SK-N-SH (cell line): ENCODE measurements at places on chromosomes 11 and 22. TPM values are rescaled to one million over a fixed set of nuclear protein-coding genes. Genes with fewer than 3 reads are reported as not detected.

OR4A16 gene
- polyA plus RNA-seq, result not detected in 2 replicates

YWHAH gene
- polyA plus RNA-seq, result 87.4 and 102 TPM in 2 replicates

CXCR5 gene
- 0.02 TPM in 1 of 2 replicates, not detected in the other for polyA plus RNA-seq

ASCL2 gene
- polyA plus RNA-seq, result not detected in 2 replicates

APOBEC3G gene
- 0.11 TPM in 1 of 2 replicates, not detected in the other for polyA plus RNA-seq

CWF19L2 gene
- 0.74 and 0.83 TPM in 2 replicates for polyA plus RNA-seq

ASRGL1 gene
- 2.6 and 4.3 TPM in 2 replicates for polyA plus RNA-seq

KCNQ1 gene
- 0.05 and 0.15 TPM in 2 replicates for polyA plus RNA-seq

MYRF gene
- polyA plus RNA-seq, result 1.8 and 2.8 TPM in 2 replicates

VSIG10L2 gene
- polyA plus RNA-seq, result 0.02 and 0.16 TPM in 2 replicates

MS4A3 gene
- not detected in 2 replicates for polyA plus RNA-seq

ACRV1 gene
- not detected in 2 replicates for polyA plus RNA-seq

RFPL3 gene
- not detected in 2 replicates for polyA plus RNA-seq

C1QTNF4 gene
- 0.06 and 0.08 TPM in 2 replicates for polyA plus RNA-seq

FBXO3 gene
- polyA plus RNA-seq, result 17.9 and 27.0 TPM in 2 replicates

C11orf86 gene
- 0.06 and 0.08 TPM in 2 replicates for polyA plus RNA-seq

SLC17A6 gene
- polyA plus RNA-seq, result not detected in 2 replicates

DNA sequence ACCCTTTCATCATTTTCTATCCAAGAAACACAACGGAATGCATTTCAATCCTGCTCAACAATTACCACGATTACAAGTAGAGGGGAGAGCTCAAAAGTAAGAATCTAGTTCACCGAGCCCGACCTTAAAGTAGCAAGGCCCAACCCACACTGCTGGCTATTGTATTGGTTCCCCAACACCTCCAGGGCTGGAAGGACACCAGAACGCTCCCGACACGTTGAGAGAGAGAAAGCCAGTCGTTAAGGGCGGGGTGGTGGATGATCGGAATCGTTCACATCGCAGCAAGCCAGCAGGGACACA, 690 bp downstream of the CKAP5 start:
- DNase-seq, result no peak

GRCh38 chr22:21101877-21102638, 56.3 kb downstream of the LRRC74B start:
- DNase-seq, result no peak

GRCh38 chr11:76209973-76210930, 4.0 kb upstream of the WNT11 start:
- peak; percentile 82 for DNase-seq

- no peak for DNase-seq
Observed at GRCh38 chr22:39408173-39408572, 8.6 kb downstream of the TAB1 start.

DNA sequence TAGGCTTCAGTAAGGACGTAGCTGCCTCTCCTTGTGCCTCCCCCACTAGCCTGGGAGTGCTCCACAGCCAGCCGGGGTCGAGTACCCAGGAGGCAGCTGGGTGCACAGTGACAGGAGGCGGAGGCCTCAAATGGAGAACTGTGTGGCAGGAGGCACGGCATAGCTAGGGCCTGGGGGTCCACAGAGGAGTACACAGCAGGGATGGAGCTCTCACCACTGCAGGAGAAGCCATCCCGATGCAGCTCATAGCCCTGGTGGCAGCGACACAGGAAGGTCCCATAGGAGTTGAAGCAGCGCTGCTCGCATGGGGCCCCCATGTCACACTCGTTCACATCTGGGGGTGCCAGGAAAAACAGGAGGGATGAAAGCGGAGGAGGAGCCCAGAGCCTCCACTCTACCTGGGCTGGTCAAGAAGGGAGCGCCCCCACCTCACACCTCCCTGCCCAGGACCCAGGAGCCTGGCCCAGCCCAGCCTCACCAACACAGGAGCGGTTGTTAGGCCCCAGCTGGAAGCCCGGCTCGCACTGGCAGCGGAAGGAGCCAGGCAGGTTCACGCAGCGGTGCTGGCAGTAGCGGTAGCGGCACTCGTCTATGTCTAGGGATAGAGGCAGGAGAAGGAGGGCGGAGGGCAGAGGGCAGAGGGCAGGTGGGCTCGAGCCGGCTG, 2.8 kb downstream of the EFEMP2 start:
- DNase-seq, result no peak

DNA sequence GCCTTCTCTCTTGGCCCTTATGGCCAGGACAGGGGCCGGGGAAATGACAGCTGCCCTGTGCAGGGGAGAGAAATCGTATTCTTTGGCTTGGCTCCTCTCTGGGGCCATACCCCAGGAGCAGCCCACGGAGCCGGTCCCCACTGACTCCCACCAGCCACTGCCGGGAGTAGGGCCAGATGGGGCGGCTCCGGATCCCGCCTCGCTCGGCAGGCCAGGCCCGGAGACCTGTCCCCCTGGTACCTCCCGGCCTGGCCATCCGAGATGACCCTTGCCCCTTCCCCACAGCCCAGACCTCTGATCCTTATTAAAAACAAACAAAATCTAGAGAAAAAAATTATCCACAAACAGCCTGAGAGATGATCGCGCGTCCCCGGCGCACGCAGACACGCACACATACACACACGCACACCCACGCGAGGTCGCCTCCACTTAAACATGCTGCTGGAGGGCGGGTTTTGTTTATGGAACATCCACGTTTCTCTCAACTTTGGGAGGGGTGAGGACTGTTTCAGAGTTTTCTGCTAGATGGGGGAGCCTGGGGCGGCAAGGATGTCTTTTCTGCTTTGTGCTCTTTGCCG, 59.1 kb downstream of the IGLL1 start:
- DNase-seq, result peak; percentile 70

DNA sequence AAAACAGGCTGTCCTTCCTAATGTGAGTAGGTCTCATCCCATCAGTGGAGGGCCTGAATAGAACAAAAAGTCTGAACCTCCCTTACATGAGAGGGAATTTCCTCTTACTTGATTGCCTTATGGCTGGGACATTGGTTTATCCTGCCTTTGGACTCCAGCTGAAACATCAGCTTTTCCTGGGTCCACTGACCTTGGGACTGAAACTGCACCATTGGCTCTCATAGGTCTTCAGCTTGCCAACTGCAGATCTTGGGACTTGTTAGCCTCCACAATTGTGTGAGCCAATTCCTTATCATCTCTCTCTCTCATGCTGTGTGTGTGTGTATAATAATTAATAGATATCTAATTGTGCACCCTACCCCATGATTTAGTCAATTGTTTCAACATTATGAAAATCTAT, 375.3 kb upstream of the DDI1 start:
- DNase-seq, result no peak

DNA sequence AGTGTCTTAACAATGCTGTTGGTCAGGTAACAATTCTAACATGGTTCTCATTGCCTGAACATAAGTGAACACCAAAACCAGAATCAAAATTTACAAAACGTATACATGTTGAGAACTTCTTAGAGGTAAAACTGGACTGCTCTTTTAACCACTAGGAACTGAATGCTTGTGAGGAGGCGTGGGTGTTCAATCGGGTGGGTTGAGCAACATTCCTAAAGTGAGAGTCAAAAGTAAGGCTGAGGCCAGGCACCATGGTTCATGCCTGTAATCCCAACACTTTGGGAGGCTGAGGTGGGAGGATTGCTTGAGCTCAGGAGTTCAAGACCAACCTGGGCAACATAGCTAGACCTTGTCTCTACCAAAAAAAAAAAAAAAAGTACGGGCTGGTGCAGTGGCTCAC, 11.5 kb downstream of the PPME1 start:
- no peak for DNase-seq

DNA sequence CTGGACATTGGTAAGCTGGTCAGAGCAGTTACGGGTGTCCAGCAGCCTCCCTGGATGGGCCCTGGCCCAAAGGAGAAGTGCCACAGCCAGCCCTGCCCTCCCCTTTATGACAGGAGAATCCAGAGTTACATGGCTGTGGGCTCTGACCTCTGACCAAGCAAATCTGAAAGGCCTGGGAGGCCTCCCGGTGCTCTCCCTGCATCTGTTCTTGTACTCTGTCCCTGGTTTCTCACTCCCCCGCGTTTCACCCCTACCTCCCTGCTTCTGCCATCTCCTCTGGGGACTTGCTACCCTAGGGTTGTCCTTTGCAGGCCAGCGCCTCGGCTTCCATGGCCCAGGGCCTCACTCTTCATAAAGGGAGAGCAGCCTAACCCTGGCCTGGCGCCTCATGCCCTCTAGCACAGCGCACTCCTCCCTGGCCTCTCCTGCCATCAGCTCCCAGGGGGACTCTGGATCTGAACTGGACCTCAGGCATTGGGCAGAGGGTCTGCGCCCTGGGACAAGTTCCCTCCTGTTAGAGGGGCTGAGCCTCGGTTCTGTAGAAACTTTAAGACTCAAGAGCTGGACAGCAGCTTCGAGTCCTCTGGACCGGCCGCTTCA, 10.7 kb downstream of the PICK1 start:
- peak; percentile 1 for DNase-seq

GRCh38 chr22:46564084-46564714, 26.8 kb upstream of the CELSR1 start:
- peak; percentile 81 for DNase-seq

DNA sequence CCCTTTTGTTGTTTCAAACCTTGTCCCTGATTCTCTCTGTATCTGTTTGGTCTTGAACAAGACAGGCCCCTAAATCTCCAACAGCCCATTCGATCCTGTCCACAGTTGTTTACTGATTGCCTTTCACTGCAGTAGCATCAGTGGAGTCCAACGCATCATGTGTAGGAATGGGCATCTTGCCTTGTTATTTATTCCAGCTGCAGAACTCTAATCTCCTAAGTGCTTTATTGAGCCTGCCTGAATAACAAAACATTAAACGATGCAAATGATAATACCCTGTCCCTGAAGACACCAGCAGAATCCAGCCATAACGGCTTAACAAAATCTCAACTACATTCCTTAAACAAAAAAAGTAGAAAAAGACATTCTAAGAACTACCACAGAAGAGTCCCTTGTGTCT, 50.1 kb downstream of the SLC35F2 start:
- DNase-seq, result no peak

- DNase-seq, result peak; percentile 81
Observed at GRCh38 chr22:43388420-43388851, 23.4 kb upstream of the MPPED1 start.

DNA sequence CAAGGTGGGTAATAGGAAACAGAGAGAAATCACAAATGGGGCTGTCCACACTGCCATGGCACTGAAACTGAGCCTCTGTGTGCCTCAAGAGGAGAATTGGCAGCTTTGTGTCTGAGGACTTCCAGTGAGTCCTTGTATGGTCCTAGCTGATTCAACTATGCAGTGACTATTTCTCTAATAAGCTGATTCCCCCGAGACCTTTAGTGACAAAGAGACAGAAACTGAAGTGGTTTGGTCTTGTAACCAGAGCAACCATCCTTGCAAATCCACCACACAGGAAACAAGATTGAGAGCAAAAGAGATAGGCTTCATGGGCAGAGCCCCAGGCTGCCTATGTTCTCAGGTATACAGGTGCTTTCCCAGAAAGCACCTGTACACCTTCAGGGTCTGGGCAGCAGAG, 1038.5 kb downstream of the NTM start:
- no peak for DNase-seq

- DNase-seq, result no peak
Observed at GRCh38 chr22:27719535-27720227, 81.9 kb downstream of the MN1 start.

GRCh38 chr22:37111156-37111717, 1.7 kb upstream of the TMPRSS6 start:
- no peak for DNase-seq

DNA sequence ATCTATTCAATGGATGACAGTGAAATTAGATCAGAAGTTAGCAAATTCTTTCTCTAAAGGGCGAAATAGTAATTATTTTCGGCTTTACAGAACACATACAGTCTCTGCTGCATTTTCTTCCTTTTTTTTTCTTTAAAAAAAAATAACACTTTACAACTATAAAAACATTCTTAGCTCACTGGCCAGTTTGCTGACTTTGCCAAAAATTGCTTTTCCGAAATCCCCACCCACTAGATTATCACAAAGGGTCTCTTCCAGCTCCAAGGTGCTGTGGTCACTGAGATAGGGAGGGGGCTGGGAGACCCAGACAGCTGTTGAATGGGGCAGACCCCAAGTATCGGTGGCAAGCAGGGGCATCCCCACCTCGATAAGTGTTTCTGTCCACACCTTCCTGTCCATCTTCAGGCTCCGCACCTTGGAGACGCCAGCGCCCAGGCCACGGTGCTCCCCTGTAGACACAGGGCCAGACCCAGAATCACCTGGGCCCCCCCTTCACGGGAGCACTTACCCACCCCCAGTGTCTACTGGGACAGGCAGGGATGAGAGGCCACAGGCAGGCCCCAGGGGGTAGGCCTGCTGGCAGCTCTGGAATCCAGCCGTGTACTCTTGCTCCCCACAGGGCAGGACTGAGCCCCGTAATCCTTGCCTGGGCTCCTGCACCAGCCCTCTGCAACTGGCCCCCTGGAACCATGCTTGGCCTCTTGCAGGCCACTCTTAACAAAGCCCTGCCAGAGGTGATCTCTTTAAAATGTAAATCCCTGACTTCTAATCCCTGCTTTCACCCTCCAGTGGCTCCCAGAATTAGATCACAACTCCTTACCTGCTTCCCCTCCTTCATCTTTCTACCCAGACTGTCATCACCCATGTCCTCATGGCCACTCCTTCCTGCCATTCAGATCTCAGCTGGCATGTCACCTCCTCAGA, 31.5 kb upstream of the PDE2A start:
- no peak for DNase-seq

DNA sequence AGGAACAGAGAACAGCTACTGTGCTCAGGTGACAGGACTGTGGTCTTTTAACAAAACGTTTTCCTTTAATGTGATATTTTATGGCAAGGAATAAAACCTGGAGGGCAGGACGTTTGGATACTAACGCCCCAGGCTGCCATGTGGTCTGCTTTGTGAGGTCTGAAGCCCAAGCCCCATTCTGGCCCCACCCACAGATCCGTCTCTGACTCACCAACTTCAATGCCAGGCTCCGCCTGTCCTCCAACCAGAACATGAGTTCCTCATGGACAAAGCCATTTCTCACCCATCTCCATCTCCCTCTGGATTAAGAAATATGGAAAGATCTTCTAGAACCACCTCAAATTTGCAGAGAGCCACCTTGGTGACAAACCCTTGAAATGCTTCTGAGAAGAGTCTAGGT, 148.8 kb downstream of the CRYBB2 start:
- DNase-seq, result no peak

DNA sequence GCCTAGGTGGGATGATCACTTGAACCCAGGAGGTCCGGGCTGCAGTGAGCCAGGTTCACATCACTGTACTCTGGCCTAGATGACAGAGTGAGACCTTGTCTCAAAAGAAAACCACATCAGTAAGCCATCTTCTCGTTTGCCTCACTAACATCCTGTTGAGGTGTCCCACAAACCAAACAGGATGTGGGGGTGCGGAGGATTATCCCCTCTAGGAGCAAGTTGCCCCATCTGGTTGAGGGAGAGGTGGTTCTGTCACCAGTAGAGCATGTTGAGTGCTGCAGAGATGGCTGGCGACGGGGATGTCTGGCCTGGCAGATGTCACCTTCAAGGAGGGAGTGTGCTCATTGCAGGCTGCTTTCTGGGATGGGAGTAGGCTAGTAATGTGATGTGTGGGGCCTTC, 72.4 kb downstream of the ZNRF3 start:
- DNase-seq, result no peak

- DNase-seq, result no peak
Observed at GRCh38 chr11:16997624-16998023, 16.6 kb downstream of the PLEKHA7 start.
